ENCODE measurements at places on chromosomes 1 and 21. TPM values are rescaled to one million over a fixed set of nuclear protein-coding genes. Genes with fewer than 3 reads are reported as not detected.

GRCh38 chr1:119595606-119596005 lies 52.5 kb downstream of the ZNF697 start:
- no peak for DNase-seq

The MAEL gene
- total RNA-seq = 1.1 TPM

The HES2 gene
- total RNA-seq = not detected

DNA sequence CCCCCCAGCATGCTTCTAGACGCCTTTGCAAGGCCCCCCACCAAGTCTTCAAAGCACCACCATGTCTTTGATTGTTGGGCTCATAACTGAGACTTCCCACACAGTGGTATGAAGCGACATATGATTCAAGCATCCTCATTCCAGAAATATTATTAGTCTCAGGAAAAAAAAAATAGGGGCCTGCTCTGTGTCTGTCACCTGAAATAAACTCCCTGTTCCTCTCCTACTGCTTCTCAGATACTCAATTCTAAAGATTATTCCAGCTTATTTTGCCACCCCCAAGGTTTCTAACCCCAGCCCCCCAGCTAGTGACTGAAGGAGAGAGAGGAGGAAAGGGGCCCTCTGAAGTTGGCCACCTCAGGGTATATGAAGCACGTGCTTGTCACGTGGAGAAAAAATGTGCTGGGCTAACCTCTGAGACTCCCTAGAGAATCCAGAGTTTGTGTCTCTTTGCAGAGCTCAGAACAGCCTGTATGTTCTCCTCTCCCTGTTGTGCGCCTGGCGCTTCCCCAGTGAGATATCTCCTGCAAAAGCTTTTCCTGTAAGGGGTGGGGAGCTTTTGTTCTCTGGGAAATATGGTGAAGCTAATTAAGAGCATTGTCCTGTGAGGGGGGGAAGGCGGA lies 35.9 kb upstream of the RASAL2 start:
- peak; percentile 80 for DNase-seq

The LCA5L gene
- total RNA-seq = 5.5 TPM

DNA sequence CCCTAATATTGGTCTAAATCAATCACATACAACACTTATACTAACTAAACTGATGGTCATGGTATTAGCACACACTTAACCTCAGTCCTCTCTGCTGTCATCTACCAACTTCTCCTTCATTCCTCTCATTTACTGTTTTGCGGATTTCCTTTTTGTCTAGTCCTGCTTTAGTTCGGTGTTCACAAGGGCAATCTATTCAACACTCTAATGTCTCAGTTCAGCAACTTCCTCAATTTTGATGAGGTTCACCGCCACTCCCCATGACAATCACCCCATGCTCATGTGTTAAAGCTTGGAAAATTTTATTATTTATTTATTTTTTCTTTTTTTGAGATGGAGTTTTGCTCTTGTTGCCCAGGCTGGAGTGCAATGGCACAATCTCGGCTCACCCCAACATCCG lies 301.1 kb downstream of the PTPRC start:
- DNase-seq = no peak
